GM06990 (cell line): ENCODE measurements at places on chromosomes 3 and 15.

GRCh38 chr3:101646726-101647125 is 30.2 kb downstream of the ZBTB11 start:
- no peak for DNase-seq

GRCh38 chr3:143839980-143840379 is 8.3 kb downstream of the SLC9A9 start:
- DNase-seq, result no peak

- no peak for DNase-seq
Measured at GRCh38 chr15:65305150-65305758, 777 bp downstream of the RNU5B-1 start.

GRCh38 chr3:78274475-78275065 is 1234.7 kb downstream of the ROBO2 start:
- no peak for DNase-seq

GRCh38 chr15:47661661-47662180 is 55.6 kb upstream of the SEMA6D start:
- DNase-seq, result no peak

DNA sequence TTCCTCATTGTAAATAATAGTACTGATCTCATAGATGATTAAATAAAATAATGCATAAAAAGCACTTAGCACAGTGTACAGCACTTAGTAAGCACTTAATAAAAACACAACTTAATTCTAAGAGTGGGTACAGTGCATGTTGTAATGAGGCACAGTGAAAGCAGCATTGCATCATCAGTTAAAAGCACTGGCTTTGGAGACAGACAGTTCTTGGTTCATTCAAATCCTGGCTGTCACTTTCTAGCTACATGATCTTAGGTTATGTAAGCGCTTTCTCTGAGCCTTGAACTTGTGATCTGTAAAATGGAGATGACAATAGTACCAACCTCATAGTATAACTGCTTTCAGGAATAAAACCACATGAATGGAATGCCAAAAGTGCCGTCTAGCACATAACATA is 151.5 kb downstream of the DPH6 start:
- DNase-seq, result no peak

GRCh38 chr15:99580076-99580475 is 14.3 kb downstream of the MEF2A start:
- no peak for DNase-seq

DNA sequence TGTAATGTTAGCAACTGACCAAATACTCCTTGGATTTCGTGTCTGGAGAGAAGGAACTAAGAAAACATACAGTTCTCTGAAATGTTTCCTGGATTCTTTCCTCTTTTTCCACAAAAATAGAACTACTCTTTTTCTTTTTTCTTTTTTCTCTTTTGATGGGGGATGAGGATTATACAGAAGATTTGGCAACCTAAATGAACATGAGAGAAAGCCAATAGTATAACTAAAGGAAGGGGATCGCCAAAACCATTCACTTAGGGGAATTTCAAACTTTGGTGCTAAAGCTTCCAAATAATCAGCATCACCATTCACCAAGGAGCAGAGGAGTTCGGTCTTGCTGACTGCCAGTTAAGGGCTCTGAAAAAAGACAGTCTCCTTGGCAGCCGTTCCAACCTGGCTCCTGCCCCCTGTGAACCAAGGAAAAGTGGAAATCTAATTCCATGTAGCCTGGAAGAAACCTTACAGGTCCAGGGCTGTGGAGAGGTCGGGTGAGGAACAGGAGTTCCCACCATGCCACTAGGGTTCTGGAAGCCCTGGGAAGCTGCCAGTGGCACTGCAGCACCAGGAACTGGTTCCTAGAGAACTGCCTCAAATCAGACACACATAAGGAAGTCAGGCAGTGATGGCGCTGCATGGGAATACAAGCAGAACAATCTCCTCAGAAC is 176.9 kb downstream of the TNIK start:
- peak; percentile 32 for DNase-seq
